Right ventricle myocardium inferior (tissue), 1 donor: ENCODE measurements at places on chromosomes 4 and X. TPM values are rescaled to one million over a fixed set of nuclear protein-coding genes. Genes with fewer than 3 reads are reported as not detected.

DNA sequence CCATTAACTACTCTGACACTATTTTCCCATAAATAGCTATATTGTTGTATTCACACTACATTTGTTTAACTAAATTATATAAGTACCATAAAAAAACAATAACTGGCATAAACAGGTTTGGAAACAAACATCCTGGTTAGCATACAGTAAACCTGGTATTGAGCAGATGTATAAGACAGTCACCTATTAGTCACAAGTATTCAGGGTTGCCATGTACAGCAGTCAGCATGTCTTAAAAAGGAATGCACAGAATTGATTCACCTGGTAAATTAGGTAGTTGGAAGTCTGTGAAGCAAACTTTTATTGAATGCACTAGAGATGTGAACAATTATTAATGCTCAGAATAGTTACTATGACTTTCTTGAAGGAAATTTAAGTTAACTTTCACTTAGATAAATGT, 137.9 kb downstream of the FAM13A start:
- DNase-seq, result no peak

DNA sequence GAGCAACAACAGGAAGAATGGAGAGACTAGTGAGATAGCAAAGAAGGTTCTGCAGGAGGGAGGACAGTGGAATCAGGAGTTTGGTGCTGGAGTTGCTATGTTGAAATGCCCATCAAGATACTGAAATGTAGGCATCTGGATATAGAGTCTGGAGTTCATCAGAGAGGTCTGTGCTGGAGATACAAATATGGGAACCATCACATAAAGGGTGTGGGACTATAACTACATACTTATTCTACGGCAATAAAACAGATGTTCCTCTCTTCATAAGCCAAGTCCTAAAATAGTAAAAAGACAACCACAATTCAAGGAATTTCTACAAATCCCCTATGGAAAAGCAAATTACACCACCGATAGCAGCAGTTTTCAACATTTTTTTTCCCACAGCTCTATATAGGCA, 1.6 kb downstream of the MED14 start:
- no peak for DNase-seq

- DNase-seq, result no peak
These were observed 114.7 kb downstream of the ENPP6 start for GRCh38 chr4:184102927-184103326.

DNA sequence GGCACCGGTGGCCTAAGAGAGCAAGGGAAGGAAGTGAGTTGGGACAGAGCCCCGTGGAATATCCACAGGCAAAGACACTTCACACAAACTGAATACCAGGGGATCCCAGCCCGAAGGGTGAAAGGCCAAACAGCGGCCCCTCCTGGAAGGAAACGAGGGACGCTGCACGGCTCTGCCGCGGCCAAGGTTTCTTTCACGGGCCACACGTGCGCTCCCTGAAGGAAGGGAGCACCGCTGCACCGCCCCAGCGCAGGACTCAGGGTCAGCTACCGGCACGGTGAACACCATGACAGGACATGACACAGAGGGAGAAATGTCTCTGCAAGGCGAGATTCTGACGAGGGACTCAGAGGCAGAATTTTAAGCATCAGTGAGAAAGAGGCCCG, 31.5 kb upstream of the GTPBP6 start:
- peak; percentile 28 for DNase-seq

Gene ZDHHC15
- 3.1 TPM for total RNA-seq

Gene MSANTD1
- 0.51 TPM for total RNA-seq

Gene NAAA
- 9.1 TPM for total RNA-seq

Gene TEX13D
- not detected for total RNA-seq
